ENCODE measurements at places on chromosomes 5 and 9.
A peak's percentile ranks its signal among the peaks of the same experiment; 100 is the strongest.

DNA sequence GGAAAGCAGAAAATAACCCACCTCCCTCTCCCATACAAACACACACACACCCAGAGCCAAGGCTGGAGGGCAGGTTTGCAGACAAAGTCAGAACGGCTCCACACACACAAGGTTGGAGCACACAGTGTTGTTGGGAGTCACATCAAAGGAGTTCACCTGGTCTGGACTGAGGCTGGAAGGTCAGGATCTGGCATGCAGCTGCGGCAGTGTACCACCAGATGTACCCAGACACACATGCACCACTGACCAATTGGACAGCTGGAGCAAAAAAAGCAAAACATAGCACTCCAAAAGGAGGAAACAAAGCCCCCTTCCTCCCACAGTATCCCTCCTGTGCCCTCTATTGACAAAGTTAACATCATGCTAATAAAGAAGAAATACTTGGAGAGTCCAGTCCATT lies 94.6 kb upstream of the KIF2A start:
- no peak for DNase-seq

GRCh38 chr5:73687357-73687756 lies 61.4 kb downstream of the ARHGEF28 start:
- DNase-seq = no peak

- DNase-seq = no peak
Observed at GRCh38 chr5:67679184-67679841, 482.7 kb upstream of the CD180 start.

DNA sequence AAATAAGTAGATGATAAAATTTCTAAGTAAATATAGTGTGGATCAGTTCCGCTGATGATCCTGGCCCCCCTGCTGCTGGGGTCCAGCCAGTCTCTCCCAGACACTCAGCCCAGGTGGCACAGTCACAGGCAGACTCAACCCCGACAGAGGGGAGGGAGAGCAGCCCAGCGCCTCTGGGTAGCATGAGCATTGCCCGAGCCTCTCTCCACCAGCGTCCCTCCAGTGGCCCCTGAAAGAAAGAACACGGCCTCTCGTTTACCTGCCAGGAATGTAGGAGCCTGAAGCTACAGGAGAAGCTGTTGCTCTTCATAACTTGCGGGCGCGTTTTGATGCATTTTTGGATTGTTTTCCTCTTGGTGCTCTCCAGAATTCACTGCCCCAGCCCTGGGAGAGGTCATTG lies 68.8 kb upstream of the ICE1 start:
- DNase-seq = no peak

DNA sequence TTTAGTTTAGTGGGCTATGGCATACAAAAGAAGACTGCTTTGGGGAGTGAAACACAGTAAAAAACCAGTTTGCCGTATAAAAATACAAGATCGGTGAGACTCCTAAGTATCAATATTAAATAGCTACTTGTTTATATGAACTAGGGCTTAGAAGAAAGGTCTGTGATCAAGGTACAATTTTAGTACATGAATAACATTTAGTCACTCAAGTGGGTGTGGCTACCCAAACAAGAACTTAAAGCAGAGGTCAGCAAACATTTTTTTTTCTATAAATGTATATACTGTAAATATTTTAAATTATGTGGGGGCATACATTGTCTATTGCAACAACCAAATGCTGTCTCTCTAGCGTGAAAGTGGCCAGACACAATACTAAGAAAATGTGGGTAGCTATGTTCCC lies 1452.5 kb upstream of the NUDT12 start:
- DNase-seq = no peak

DNA sequence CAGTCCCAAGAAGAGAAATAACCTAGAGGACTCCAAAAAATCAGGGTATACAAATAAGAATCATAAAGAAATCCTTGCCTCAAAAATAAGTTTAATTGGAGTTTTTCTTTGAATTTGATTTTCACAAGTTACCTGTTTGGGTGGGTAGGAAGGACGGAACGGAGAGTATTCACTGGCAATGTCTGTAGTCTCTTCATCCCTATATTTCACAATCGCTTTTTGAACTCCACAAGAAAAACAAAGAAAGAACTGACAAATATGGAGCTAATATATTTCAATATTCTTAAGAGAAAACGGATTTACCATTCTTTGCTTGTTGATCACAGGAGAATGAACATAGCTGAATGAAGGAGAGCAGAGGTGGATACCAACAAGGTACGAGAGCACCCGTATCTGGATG lies 30.1 kb downstream of the MTMR12 start:
- no peak for DNase-seq

- DNase-seq = no peak
Observed at GRCh38 chr5:121851643-121852574, at the start of gene FTMT. Gene FTMT (plus strand): TSS chr5:121851882. CDS start chr5:121851964, 82 bp downstream.

- DNase-seq = no peak
Observed at GRCh38 chr9:34372467-34373011, 4.2 kb downstream of the MYORG start.

GRCh38 chr5:171474230-171474813 lies 54.9 kb downstream of the FGF18 start:
- no peak for DNase-seq

GRCh38 chr5:117131876-117132275 lies 557.3 kb upstream of the SEMA6A start:
- DNase-seq = no peak

GRCh38 chr9:116566677-116567488 lies 120.2 kb upstream of the TRIM32 start:
- no peak for DNase-seq

- no peak for DNase-seq
Observed at GRCh38 chr5:68139611-68140441, 75.7 kb upstream of the PIK3R1 start.

DNA sequence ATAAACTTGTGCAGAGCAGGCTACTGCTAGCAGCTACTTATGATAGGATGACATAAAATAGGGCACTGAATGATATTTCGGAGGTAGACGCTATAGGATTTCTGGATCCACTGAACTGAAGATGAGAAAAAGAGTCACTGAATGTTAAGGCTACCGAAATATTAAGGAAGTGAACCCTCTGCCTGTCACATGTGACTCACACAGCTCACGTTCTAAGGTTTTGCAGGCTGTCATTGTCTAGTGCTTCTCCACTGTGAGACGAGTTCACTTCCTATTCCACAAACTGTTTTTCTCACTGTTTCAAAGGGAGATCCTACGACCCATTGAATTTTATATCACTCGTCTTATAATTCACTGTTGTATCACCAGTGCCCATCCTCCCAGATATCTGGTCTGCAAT lies 100.8 kb downstream of the CTNND2 start:
- DNase-seq = no peak

GRCh38 chr9:71626395-71626794 lies 141.9 kb downstream of the CEMIP2 start:
- no peak for DNase-seq

DNA sequence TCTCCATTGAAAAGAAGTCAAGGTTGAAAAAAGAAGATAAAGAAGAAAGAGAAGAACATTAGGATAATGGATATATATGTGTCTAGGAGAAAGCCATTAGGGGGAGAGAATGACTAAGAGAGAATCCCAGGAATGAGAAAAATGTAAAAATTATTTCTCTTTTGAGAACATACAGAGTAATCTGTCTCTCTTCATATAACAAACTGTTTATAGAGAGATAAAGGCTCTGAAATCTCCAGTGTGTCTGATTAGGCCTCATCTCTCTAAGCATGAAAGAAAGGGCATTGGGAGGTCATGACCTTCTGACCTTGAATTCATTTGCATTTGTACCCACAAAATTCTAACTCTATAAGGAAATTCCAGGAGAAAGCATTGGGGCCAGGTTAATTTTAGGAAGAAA lies 3.5 kb upstream of the MPDZ start:
- no peak for DNase-seq

DNA sequence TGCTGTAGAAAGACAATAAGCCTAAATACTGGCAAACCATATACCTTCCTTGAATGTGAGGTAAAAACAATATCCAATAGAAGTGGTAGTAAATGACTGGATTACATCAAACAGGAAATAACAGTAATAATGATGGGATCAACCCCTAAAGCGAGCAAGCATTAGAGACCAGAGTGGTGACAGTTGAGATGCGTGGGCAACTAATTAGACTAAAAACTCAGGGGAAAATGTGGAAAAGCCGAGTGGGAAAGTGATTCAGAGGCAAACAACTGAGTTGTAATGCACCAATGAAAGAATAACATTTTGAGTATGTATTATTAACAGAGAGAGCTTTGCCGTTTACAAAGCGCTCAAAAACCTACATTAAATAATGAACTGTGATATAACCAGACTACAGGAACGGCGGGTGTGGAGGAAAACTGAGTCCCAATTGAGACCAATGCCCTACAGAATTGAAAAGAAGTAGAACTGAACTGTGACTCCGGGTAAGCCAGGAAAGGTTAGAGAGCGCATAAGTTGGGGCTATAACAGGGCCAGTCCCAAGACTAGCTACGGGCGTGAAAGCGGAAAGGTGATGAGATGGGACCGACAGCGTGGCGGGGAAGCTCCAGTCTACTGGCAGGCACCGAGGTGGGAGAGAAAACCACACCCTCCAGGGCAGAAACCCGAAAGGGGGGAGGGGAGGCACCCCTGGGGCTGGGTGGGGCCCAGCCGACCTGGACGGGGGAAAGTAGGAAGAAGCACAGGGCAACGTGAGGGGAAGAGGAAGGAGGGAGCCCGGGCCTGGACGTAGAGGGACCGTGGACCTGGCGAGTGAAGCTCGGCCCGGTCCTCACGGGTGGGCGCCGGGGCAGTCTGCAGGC lies 592 bp downstream of the UBAP2 start:
- DNase-seq = peak; percentile 2

DNA sequence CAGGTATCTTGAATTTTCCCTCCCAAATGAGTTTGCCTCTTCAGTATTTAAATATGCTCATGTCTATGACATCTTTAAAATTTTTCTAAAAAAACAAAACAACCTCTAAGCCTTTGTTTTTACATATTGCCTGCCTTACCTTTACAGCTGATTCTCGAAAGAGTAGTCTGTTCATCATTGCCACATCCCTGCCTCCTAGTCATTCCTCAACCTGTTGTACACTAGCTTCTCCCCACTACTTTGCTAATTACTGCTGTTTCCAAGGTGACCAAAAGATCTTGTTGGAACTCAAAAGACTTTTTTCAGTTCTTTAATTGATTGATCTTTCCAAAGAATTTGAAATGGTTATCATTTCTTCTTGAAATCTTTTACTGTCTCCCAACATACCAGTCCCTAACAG lies 1.9 kb upstream of the NADK2 start:
- no peak for DNase-seq

- DNase-seq = no peak
Observed at GRCh38 chr9:124756011-124756410, 15.1 kb downstream of the NR6A1 start.

- no peak for DNase-seq
Observed at GRCh38 chr5:87733897-87734296, 321.2 kb upstream of the CCNH start.

DNA sequence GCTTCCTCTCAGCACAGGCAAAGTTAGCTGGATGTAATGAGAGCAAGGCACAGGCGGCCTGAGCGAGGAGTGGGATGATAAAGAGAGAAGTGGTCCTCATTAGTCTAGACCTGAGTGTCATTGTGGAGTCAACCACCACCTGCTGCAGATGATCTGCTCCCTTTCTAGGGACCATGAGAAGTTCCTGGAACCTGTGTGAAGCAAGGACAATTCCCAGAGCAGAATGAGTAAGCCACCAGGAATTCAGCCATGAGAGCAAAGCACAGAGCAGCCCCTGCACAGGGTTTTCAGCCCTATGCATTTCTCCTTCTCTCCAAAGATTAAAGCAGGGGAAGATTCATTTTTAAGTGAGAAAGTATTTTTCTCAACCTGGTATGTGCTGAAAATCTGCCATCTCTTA lies 146.8 kb upstream of the SPEF2 start:
- no peak for DNase-seq

GRCh38 chr5:57303985-57304384 lies 130.1 kb downstream of the GPBP1 start:
- no peak for DNase-seq
